ENCODE measurements at places on chromosomes 3 and 15.

DNA sequence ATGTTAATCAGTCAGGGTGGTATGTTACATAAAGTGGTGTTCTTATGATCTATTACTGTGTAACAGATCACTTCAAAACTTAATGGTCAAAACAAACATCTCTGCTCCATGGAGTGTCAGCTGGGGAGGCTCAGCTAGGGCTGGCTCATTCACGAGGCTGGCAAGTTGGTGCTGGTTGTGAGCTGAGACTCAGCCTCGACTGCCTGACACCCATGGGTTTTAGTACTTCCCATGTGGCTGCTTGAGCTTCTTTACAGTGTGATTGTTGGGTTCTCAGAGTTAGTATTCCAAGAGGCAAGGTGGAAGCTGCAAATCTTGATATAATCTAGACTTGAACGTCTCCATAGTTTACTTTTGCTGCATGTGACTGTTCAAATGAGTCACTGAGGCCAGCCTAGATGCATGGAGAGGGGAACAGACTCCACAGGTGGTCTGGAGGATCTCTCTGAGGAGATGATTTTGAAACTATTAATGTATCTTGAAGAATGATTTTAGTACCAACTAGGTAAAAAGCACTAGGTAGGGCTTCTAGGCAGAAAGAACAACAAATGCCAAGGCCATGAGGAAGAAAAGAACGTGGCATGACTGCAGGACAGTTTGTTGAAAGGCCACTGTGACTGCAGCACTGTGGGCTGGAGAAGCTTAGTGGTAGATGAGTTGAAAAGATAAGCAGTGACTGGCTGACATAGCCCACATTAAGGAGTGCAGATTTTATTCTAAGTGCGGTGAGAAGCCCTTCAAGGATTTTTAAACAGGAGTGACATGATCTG lies 281.1 kb upstream of the PROK2 start:
- DNase-seq: no peak

GRCh38 chr3:179969525-179969924 lies 67.2 kb downstream of the PEX5L start:
- no peak for DNase-seq

GRCh38 chr3:185942396-185942795 lies 4.6 kb upstream of the TRA2B start:
- DNase-seq: no peak

GRCh38 chr3:173796890-173797289 lies 399.3 kb downstream of the NLGN1 start:
- no peak for DNase-seq

- no peak for DNase-seq
Observed at GRCh38 chr3:44924457-44925084, 50.2 kb downstream of the TGM4 start.

GRCh38 chr3:53728606-53729005 lies 117.6 kb downstream of the CHDH start:
- DNase-seq: no peak

Data from fibroblast of skin of left biceps (primary cell).